Epithelial cell of alveolus of lung (primary cell): ENCODE measurements at places on chromosomes 3 and 15. TPM values are rescaled to one million over a fixed set of nuclear protein-coding genes. Genes with fewer than 3 reads are reported as not detected.

Gene ADAMTS17
- total RNA-seq: 0.26 TPM in 1 of 2 replicates, not detected in the other

Gene ALG1L2
- total RNA-seq: not detected in 2 replicates

Gene SMCO1
- not detected in 2 replicates for total RNA-seq

Gene CLCN2
- 1.7 and 6.5 TPM in 2 replicates for total RNA-seq

Gene CCDC54
- not detected in 2 replicates for total RNA-seq

Gene YEATS2
- total RNA-seq: 25.1 and 33.2 TPM in 2 replicates

Gene CDCP1
- total RNA-seq: 19.2 and 76.2 TPM in 2 replicates

Gene TIMP4
- total RNA-seq: 4.9 and 15.6 TPM in 2 replicates

Gene CNBP
- 251 and 330 TPM in 2 replicates for total RNA-seq

Gene LDHAL6B
- total RNA-seq: not detected in 2 replicates

Gene PLIN1
- 0.13 and 0.72 TPM in 2 replicates for total RNA-seq
